ENCODE measurements at places on chromosomes 5 and 9.

GRCh38 chr9:126398403-126399058 lies 71.9 kb downstream of the MVB12B start:
- peak; percentile 77 for DNase-seq

GRCh38 chr5:133696782-133697507 lies 84.6 kb upstream of the FSTL4 start:
- DNase-seq: peak; percentile 7

- no peak for DNase-seq
These were observed 156.9 kb downstream of the CNTLN start for GRCh38 chr9:17291766-17292165.

GRCh38 chr5:42720251-42720650 lies 36.4 kb upstream of the CCDC152 start:
- DNase-seq: no peak

GRCh38 chr5:148760945-148761638 lies 65.3 kb upstream of the ADRB2 start:
- no peak for DNase-seq

- peak; percentile 92 for DNase-seq
These were observed 56.7 kb upstream of the CLINT1 start for GRCh38 chr5:157915638-157916037.

DNA sequence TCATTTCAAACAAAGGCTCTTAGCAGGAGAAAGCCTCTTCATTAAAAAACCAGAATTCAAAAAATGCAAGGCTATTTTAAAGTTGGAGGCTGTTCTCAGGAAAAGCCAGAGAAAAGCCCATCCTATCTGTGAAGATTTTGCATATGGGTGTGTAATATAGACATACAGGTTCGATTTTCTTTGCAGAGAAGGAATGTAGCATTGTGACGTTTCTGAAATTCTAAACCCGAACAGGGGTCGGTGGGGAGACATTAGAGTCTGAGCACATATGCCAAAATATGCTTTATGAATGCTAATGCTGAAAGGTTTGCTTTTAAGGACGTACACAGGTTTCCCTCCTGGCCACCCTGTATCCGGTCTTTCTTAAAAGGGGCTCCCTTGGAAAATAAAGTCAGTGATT lies 363.1 kb upstream of the PAPPA start:
- DNase-seq: no peak

DNA sequence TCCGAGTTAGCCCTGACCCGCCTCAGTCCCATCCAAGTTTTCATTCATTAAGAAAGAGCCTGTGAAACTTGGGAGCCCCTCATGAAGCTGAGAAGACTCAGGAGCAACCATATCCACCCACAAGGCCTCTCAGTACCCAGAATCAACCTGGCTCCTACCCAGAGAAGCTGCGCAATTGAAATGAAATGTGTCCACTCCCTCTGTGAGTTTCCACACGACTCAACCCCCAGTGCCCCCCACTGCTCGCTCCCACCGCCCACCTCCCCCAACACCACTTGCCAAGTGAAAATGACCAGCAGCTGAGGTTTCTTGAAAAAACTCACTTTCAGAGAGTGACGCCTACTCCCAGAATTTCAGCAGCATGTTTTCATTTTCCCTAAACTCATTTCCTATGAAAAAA lies 104.6 kb downstream of the CDK5RAP2 start:
- no peak for DNase-seq

- no peak for DNase-seq
These were observed 474.4 kb downstream of the RASEF start for GRCh38 chr9:82588301-82589180.

GRCh38 chr5:73160239-73160671 lies 12.7 kb upstream of the TMEM174 start:
- DNase-seq: no peak

DNA sequence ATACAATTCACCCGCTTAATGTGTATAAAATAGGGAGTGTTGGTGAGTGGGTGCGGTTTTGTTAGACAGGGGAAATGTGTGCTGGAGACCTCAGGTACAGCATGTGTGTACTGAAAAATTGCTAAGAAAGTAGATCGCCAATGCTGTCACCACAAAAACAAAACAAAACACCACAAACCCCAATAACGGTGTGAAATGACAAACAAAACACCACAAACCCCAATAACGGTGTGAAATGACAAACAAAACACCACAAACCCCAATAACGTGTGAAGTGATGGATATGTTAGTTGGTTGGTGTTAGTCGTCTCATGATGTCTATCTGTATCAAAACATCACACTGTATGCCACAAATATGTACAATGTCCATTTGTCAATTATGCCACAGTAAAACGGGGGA lies 14.2 kb upstream of the GFPT2 start:
- DNase-seq: no peak

DNA sequence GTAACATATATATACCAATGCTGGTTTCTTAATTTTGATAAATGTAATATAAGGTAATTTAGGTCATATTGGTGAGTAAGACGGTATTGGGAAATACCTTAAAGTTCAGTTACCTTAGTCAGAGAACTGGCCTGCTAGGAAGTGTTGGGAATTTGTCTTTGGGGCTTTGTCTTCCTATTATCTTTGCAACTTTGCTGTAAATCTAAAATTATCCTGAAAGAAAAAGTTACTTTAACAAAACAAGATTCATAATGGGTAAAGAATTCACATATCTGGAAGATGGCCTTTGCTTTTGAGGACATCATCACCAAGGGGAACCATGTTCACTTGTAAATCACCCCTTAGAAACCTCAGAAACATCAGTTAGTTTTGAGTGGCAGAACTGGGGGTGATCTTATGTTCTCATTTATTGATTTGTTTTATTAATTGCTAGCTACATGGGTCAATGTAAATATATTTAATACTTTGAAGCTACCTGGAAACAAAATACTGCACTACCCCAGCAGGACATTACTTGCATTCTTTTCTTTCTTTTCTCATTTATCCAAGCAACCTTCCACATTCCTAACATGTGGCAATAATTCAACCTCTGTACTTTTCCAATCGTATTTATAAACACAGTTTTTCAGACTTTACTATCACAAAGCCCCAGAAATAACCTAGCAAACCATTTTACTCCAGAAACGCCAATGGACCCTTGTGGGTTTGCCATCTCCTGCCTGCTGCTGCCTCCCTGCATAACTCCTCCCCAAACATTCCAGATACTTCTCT lies 41.4 kb downstream of the GLIS3 start:
- DNase-seq: no peak

- DNase-seq: no peak
These were observed 1.4 kb downstream of the SUSD3 start for GRCh38 chr9:93059715-93060578.

DNA sequence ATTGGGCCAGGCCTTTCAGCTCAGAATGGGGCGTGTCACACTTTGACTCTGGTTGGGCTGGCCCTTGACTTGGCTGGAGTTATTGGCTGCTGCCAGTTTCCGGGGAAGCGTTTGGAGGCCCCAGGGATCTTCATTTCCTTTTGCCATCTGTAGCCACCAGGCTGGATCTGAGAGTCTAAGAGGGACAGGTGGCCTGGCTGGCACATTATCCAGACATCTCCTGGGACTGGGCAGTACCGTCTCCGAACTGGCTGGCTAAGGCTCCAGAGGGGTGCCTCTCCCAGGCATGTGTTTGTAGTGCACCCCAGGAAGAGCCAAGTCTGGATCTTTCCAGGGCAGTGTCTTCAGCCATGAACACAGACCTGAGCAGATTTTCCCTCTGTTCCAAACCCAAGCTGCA lies 9.7 kb upstream of the JADE2 start:
- peak; percentile 90 for DNase-seq

DNA sequence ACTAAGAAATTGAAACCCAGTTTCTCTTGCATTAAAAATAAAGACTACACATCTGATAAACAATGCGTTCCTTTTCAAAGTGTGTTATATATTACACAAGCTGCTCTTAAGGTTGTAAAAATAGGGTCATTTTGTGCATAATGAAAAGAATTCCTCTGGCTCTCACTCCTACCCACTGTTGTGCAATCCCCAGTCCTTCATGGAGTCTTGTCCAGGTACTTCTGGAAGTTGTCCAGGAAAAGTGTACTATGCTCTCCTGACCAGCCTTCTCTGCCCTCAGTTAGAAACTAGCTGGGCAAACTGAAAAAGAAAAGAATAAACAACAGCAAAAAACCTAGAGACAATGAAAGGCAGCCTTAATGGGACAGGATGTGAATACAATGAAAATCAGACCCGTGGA lies 345.5 kb upstream of the PAPPA start:
- DNase-seq: no peak

Measured in cerebellar cortex (tissue), 1 donor.